ENCODE measurements at places on chromosomes 12 and 14.
A peak's percentile ranks its signal among the peaks of the same experiment; 100 is the strongest.

- no peak for DNase-seq
Measured at GRCh38 chr12:27026257-27026656, 3.9 kb downstream of the MED21 start.

DNA sequence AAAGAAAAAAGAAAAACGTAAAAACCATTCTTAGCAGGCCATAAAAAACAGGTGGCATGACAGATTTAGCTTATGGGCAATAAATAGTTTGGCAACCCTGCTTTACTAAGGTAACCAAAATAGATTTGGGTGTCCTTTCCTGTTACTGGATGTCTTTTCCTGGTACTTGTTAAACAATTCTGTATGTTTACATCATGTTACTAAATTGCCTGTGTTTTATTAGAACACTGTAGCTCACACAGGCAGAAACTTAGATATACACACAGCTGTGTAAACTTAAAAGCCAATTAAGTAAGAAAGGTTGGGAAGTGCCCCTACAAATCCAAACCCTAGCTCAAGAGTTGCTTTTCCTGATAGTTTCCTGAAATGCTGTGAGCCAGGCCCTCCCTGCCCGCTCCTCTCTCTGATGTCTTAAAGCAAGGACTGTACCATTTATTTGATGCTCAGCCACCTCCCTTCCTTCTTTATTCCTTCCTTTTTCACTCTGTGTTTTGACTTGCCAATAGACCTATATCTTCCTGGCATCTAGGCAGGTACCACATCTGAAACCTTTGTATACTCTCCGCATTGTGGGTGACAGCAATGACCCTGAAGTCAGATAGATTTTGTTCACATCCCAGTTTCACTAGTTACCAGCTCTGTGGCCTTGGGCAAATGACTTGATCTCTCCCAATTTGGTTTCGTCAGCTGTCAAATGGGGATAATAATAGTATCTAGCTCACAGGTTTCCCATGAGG, 3.7 kb upstream of the CAMKK2 start:
- no peak for DNase-seq

GRCh38 chr14:59214702-59215302, 26.3 kb downstream of the DAAM1 start:
- DNase-seq, result no peak

DNA sequence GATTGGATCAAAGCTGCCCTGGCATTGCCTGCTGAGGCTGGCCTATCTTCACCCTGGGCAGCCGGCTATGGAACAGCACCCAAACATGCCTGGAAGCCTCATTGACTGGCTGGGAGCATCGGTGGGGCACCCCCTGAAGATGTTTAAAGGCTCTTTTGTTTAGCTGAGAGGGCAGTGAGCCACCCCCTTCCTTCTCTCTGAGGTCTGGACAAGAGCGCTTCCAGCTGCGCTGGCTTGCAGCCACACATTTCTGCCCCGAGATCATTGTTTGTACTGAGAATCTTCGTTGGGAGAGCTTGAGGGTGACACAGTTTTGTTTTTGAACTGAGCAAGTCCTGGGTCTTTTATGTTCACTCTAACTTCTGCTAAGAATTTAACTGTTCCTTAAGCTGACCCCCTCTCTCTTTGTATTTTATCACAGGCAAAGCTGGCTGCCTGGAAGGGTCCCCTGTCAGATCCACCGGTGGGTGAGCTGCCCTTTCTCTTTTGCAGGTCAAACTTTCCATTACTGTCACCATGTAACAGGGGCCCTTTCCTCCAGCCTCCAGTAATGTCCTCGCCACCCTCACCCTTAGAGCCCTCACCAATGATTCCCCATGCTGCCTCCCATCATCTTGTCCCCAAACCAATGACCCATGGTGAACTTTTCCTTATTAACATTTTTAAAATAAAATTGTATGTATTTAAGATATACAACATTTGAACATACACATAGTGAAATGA, 212.2 kb downstream of the KIF26A start:
- DNase-seq, result no peak

GRCh38 chr12:42372154-42372791, 46.3 kb downstream of the PPHLN1 start:
- peak; percentile 81 for DNase-seq

- DNase-seq, result no peak
Measured at GRCh38 chr12:22204391-22204790, 130.1 kb downstream of the ST8SIA1 start.

- peak; percentile 80 for DNase-seq
Measured at GRCh38 chr14:58639842-58640484, 2.2 kb downstream of the DACT1 start.

DNA sequence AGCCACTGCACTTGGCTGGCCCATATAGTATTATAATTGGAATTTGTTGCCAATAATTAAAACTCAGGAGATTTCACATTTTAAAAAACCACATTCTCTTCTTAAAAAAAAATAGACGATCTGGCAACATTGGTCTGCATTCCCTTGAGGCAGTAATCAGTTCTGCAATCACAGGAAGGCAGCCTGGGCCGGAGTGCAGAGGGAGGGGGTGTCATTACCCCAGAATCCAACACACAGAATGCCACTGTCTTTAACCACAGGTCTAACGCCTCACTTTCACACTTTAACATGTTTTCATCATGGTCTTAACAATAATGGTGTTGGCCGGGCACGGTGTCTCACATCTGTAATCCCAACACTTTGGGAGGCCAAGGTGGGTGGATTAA, 100.1 kb downstream of the SCARB1 start:
- no peak for DNase-seq

DNA sequence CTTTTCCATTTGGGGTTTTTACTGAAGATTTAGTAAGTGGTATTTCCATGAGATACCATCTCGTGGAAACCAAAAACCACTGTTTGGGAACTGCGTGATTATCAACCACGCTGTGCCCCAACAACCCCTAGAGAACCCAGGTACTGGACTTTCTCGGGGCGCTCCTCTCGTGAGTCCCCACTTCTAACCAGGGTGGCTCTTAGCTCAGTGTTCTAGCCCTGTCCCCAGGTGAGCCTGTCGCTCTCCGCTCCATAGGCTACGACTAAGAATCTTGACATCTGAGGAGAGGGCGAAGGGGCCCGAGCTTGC, 686 bp downstream of the MCRS1 start:
- DNase-seq, result no peak

DNA sequence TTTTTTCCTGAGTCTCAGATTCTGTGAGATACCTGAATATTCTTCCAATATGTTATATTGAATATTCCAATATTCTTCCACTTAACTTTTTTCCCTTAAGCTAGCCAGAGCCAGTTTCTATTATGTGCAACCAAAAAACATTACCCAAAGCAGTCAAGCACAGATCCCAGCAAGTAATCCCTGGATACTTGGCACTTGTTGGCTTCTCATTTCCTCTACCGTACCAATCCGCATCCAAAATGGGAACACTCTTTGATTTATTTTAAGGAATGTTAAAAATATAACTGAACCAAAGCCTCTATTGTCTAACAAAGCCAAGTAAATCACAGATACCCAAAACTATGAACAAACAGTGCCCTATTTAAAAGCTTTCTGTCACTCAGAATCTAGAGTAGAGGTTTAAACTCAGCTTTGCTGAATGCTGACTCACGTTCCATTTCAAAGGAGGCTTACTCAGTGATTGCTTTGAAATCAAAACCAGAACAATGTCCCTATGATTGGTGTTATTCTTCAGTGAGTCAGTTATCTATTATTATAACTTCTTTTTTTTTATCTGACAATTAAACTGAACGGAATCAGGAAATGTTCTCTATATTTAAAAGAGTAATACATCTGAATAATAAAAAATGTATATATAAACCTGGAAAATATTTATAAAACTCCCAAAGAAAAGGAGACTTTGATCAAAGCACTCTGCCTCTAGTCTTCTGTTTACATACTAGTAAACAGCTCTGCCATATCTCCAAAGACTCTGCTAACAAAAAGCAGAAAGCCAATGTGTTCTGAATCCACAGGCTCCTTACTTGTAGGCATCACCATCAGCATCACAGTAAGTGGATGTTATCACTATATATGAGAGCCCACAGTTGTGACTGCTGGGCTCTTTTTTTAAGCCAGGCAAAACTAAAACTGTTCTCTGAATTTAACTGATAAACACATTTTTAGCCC, 360.8 kb downstream of the CCDC91 start:
- DNase-seq, result peak; percentile 14
